Memory B cell (primary cell): ENCODE measurements at places on chromosomes 4 and X.

DNA sequence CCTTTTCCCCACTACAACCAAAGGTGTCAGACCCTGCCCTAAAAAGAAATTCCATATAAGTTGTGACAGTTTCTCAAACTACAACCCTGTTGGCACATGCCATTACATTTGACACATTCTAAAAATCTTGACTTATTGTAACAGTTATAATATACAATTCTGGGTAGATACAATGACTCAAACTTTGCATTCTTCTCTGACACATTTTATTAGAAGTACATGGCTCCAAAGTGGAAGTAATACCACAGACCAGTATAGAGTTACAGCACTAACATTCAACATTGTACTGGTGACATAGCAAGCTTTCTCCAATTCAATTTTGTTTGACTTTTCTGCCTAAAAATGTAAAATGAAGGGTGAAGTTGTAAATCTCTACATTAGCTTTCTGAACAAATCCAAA, 196.6 kb upstream of the ETNPPL start:
- no peak for DNase-seq

DNA sequence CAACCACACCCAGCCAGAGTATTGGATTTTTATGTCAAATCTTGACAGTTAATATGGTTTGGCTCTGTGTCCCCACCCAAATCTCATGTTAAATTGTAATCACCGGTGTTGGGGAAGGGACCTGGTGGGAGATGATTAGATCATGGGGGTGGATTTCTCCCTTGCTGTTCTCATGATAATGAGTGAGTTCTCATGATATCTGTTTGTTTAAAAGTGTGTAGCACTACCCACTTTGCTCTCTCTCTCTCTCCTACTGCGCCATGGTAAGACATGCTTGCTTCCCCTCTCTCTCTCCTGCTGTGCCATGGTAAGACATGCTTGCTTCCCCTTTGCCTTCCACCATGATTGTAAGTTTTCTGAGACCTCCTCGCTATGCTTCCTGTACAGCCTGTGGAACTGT, 86.9 kb upstream of the COX18 start:
- DNase-seq = no peak

DNA sequence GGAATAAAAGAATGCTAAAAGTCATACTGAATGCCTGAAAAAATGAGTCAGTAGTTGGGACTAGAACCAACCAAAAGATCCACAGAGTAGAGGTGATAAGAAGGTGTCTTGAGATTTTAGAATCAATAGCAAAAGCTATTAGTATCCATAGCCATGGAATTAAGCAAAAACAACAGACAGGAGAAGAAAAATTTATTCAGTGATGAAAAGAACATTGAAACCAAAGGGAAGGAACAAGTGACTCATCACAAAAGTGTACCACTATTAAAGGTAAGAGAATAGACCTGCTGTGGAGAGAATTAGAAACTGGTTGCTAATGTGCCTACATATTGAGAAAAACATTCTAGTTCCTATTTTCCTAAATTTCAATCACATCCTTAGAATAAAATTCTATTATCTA, 182.0 kb upstream of the NEIL3 start:
- DNase-seq = no peak

- DNase-seq = no peak
Observed at GRCh38 chr4:18401425-18401824, 379.9 kb upstream of the LCORL start.

DNA sequence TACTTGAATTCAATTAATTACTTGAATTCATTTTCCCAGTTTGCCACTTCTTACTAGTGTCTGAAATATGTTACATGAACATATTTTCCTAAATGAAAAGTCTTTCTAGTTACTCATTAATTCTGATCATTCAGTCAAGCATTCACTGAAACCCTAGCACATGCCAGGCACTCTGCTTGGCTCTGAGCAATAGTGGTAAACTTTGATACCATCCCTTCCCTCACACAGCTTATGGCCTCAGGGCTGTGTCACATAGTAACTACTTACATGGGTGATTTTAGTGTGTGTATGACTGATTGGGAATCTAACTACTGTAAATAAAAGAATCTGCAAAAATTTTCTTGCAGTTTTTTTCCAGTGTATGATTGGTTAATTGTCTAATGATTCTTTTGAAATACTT, 32.7 kb downstream of the METAP1 start:
- DNase-seq = no peak

DNA sequence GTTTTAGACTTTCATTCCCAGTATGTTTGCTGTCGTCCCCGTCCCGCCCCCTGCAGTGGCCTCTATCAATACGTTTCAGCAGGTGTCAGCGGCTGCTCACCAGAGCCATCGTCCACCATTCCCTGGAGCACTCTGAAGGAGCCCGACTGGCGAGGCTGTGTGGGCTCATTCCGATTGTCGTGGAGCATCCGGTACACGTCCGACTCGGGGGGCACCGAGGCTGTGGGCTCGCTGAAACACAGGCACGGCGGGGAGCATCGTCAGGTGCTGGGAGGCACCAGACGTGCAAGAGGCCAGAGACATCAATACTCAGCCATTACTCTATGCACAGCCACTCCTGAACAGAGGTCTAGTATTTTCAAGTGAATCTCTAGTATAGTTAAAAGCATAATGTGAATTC, 28.9 kb downstream of the PDLIM3 start:
- no peak for DNase-seq

DNA sequence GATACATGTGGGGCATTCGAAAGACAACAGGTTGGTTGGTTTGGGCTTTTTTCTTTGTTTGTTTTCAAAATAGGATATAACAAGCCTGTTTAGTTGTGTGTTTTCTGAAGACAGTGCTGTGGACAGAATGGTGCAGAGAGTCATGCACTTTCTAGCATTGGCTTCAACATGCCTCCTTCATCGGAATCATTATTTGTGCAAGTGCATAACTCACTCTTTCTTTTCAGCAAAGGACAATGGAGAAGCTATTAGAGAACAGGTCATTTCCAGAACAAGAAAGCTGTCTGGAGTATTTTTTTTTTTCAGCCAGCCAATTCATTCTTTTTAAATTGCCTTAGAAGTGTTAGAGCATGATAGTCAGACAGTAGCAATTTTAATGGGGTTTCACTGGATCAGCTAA, 225.8 kb downstream of the STK32B start:
- no peak for DNase-seq

GRCh38 chr4:130820448-130820847, 1724.5 kb downstream of the C4orf33 start:
- no peak for DNase-seq

GRCh38 chrX:76202471-76202870, 29.6 kb downstream of the PBDC1 start:
- no peak for DNase-seq

- no peak for DNase-seq
Observed at GRCh38 chr4:140893939-140894338, 137.8 kb upstream of the TBC1D9 start.

DNA sequence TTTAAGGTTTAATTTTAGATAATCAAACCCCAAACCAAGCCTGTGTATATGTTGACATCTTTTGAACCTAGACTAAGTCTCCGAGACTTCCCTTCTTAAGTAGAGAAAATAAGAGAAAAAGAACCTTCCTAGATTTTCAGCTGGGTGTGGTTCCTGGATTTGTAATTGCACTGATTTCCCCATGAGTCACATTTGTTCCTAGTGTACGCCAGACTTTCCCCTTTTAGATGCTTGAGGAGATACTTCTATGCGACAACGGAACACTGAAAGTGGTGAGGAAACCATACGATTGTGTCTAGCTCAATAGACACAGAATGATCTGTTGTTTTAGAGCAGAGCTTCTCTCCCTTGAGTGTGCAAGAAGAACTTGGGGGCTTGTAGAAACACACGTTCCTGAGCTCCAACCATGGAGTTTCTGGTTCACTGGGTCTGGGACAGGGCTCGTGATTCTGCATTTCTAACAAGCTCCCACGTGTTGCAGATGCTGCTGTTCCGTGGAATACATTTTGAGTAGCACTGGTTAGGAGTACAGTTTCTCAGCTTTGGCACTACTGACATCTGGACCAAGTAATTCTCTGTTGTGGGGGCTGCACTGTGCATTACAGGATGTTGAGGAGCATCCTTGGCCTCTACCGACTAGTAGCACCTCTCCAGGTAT, 87.1 kb downstream of the AMELX start:
- DNase-seq = no peak

DNA sequence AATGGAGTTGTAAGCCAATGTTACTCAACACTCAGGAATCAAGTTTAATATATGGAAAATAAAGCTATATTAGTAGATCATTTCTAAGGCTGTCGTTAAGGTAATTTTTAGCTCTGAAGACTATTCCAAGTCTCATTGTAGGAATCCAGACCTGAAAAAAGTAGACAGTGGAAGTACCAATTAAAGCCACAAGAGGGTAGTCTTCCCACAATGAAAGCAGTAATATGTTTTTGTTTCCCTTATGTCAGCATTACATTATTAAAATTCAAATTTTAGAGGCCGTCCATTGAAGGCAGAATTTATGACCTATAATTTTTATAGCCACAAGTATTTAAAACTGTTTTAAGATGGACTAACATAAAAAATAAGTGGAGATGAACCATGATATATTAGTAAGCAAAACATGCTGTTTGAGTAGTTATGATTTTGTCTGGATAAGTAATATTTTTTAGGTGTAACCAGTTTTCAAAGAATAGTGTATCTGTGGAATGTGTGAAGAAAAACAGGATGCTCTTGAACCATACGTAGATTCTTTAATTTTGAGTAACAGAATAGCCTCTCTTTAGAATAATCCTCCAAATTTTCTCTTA, 372.6 kb upstream of the TECRL start:
- no peak for DNase-seq

- DNase-seq = no peak
Observed at GRCh38 chrX:69501429-69501828, 2.7 kb upstream of the NALF2 start.

DNA sequence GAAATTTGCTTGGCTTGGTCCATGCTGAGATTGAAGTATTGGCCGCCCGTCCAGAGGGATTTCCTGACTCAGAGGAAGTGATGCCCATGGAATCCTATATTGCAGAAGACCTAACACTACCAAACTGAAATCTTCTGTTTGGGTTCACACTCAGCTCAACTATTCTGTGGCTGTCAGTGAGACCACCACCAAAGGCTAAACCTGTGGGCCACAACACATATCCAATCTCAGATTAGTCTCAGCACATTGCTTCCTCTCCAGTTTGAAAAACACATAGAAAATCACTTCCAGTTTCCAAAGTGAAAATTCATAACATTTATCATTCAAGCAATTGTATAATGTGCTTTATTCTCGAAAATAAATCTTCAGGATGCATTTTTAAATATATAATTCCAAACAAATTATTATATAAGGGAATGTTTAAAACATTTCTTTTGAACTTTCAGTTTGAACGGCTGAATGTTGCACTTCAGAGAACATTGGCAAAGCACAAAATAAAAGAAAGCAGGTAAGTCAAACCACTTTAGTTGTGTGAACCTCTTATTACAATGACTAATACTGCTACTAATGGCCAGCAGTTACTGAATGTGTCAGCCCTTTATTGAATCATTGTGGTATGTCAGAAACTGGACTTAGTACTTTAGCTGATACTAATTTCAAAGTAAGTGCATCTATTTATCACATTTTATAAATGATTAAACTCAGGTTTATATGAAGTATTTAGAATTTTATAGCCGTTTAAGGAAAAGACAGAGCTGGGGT, 37.0 kb downstream of the GUCY1A1 start:
- no peak for DNase-seq

DNA sequence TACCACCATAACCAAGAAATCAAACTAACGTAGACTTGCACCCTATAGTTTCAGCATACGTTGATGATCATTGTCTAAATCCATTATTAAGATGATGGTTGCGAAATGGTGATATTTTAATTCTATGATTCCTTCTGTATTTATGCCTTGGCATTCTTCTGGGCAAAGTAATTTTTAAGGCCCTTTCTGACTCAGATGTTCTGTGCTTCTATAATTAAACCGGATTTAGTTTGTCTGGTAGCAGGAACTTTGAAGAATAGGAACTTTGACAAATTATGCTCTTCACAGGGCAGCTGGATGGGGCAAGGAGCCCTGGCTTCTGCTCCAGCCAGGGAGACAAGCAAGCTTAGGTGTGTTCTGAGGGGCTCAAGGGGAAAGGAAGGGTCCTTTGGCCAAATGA, 23.8 kb upstream of the PLAC1 start:
- no peak for DNase-seq

- no peak for DNase-seq
Observed at GRCh38 chr4:122914938-122915337, 7.5 kb downstream of the NUDT6 start.

GRCh38 chrX:149518236-149518635, 13.1 kb upstream of the IDS start:
- no peak for DNase-seq

- no peak for DNase-seq
Observed at GRCh38 chrX:32894679-32895078, 316.7 kb downstream of the DMD start.

- no peak for DNase-seq
Observed at GRCh38 chr4:93751411-93751810, 77.1 kb upstream of the ATOH1 start.

GRCh38 chr4:88275516-88275915, 8.8 kb downstream of the PPM1K start:
- DNase-seq = no peak

- no peak for DNase-seq
Observed at GRCh38 chr4:57080781-57081650, 29.2 kb downstream of the IGFBP7 start.

GRCh38 chr4:151322570-151322969, 2.8 kb downstream of the SH3D19 start:
- DNase-seq = no peak

DNA sequence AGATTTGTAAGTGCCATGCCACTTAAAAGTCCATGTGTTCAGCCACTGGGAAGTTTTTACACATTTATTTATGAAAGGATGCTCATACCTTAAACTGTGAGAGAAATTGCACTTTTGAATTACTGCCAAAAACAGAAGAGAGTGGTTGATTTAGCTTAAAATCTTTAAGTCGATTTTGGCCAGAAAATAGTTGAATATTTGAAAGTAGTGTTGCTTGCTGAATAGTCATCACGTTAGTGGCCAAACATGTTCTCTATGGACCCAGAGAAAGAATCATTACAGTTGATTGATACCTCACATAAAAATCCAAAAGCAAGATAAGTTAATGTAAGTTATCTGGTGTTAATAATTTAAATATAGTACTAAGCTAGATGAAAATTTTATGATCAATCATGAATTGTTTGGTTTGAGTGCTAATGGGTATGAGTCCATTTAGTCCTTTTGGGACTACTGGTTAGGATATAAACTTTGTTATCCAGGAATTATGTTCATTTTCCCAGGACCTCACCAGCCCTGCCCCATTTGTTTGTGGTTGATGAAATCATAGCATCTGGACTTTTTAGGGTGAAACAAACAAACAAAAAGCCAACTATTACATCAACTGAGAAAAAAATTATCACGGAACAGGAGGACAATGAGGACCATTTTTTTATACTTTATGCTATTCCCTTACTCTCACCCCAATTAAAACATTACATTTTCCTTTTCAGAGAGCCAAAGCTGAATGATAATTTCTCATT, 6.3 kb downstream of the GIMD1 start:
- no peak for DNase-seq

DNA sequence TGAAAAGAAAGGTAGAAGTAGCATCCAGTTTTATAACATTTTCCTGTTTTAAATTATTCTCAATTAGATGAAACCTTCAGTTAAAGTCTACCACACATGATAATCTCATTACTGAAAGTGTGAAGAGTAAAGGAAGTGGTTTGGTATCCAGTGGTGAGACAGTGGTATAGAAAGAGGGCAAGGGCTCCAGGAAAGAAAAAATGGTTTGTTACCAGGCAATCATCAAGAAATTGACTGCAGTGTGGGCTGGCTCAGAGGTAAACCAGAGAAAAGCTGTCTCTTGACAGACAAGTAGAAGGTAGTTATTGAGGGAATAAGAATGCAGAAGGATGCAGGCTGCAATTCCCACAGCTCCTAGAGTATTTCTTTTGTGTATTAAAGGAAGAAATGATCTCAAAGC, 406.2 kb downstream of the TLL1 start:
- DNase-seq = no peak
